ENCODE measurements at places on chromosomes 3 and 15.

- no peak for DNase-seq
These were observed 38.6 kb downstream of the TKT start for GRCh38 chr3:53217175-53217574.

- DNase-seq: no peak
These were observed 7.2 kb downstream of the SUSD5 start for GRCh38 chr3:33211444-33211843.

GRCh38 chr3:81666502-81667121, 94.8 kb downstream of the GBE1 start:
- no peak for DNase-seq

- DNase-seq: no peak
These were observed 22.5 kb downstream of the RIOX2 start for GRCh38 chr3:97949743-97950142.

GRCh38 chr3:148763986-148764935, 63.4 kb upstream of the CPB1 start:
- DNase-seq: no peak

- DNase-seq: no peak
These were observed 23.7 kb downstream of the CFAP92 start for GRCh38 chr3:128969993-128970739.
